ENCODE measurements at places on chromosomes 2 and 18. TPM values are rescaled to one million over a fixed set of nuclear protein-coding genes. Genes with fewer than 3 reads are reported as not detected.

The SLC4A3 gene
- polyA plus RNA-seq, result 16.6 TPM

The CRYGD gene
- polyA plus RNA-seq, result not detected

The MARCHF4 gene
- polyA plus RNA-seq, result 41.1 TPM

The ABCG8 gene
- not detected for polyA plus RNA-seq

The CCDC141 gene
- not detected for polyA plus RNA-seq

The TUBA3D gene
- 0.36 TPM for polyA plus RNA-seq

The MALT1 gene
- 3.4 TPM for polyA plus RNA-seq

The ANKRD44 gene
- polyA plus RNA-seq, result 2.5 TPM

The ACADL gene
- polyA plus RNA-seq, result 0.81 TPM

The NR4A2 gene
- 4.3 TPM for polyA plus RNA-seq

The ALKAL2 gene
- polyA plus RNA-seq, result not detected

The IL1RL2 gene
- polyA plus RNA-seq, result 0.14 TPM

The FAM124B gene
- 0.29 TPM for polyA plus RNA-seq

The STK11IP gene
- 14.9 TPM for polyA plus RNA-seq

The IL36RN gene
- not detected for polyA plus RNA-seq

The NEU4 gene
- 4.4 TPM for polyA plus RNA-seq

The ANKRD23 gene
- polyA plus RNA-seq, result 0.73 TPM
